Natural killer cell treated with Interleukin-12 subunit alpha and Interleukin-12 subunit beta and Interleukin-15 and Interleukin-18, amount 100 ng/mL, for 72 hours (primary cell): ENCODE measurements at places on chromosomes 2 and 18. TPM values are rescaled to one million over a fixed set of nuclear protein-coding genes. Genes with fewer than 3 reads are reported as not detected.

GRCh38 chr2:217096474-217097225, 236.8 kb upstream of the TNP1 start:
- DNase-seq, result no peak

- DNase-seq, result no peak
Measured at GRCh38 chr2:224392545-224392944, 9.4 kb downstream of the FAM124B start.

- DNase-seq, result no peak
Measured at GRCh38 chr18:45335282-45336043, 279.8 kb upstream of the SLC14A2 start.

GRCh38 chr18:23716966-23717365, 27.7 kb downstream of the LAMA3 start:
- DNase-seq, result no peak

GRCh38 chr2:70902579-70902978, 33.1 kb upstream of the ATP6V1B1 start:
- DNase-seq, result no peak

DNA sequence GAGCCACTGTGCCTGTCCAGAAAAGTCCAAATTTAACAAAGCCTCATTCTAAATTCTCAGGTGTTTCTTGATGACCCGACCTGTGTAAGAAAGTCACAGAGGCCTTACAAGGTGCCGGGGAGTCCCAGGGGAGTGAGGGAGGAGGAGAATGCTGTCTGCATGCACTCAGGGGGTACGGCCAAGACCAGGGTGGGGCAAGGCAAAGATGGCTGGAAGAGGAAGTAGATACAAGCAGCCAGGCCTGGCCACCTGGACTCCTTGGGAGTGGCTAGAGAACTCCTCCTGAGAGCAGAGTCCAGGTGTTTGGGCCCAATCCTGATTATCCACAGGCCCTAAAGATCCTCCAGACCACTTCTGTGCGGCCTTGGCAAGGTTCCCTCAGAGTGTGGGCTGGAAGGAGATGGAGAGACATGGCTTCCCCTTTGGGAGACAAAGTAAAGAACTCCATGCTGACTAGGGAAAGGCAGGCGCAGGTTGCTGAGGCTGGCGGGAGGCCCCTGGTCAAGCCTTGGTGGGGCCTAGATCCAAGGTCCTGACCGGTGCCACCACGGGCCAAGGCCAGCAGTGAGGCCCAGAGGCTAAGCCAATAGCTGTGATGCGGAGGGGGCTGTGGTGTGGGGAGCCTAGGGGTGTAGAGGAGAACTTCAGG, 74.7 kb downstream of the COPS8 start:
- no peak for DNase-seq

- no peak for DNase-seq
Measured at GRCh38 chr2:8938384-8938783, 65.1 kb downstream of the MBOAT2 start.

GRCh38 chr2:235446082-235446481, 47.8 kb upstream of the AGAP1 start:
- DNase-seq, result no peak

DNA sequence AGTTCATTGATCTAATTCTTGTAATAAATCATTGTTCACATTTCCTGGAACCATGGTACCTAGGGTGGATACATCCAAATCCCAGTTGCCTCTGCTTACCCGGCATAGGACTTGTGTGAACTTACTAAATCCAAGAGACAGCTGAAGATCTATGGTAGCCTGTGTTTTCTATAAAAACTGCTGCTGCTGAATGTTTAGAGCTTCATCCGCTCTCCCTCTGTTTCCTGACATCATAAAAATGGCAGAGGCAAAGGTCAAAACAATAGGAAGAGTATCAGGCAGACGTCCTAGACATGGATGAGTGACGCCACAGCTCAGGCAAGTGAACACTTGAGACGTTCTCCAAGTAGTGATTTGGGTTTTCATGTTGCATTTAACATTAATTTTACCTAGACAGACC, 258.3 kb downstream of the ALPK2 start:
- DNase-seq, result no peak

DNA sequence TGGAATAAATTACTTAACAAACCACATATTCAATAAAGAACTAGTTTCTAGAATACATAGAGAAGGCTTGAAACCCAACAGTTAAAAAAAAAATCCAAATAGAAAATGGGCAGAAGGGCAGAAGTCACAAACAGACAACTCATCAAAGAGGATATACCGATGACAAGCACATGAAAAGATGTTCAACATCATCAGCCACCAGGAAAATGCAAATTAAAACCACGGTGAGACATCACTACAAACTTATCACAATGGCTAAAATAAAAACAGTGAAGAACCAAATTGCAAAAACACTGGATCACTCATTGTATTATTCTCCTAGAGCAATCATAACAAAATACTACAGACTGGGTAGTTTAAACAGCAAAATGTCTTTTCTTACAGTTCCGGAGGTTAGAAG, 14.5 kb downstream of the SESTD1 start:
- no peak for DNase-seq

DNA sequence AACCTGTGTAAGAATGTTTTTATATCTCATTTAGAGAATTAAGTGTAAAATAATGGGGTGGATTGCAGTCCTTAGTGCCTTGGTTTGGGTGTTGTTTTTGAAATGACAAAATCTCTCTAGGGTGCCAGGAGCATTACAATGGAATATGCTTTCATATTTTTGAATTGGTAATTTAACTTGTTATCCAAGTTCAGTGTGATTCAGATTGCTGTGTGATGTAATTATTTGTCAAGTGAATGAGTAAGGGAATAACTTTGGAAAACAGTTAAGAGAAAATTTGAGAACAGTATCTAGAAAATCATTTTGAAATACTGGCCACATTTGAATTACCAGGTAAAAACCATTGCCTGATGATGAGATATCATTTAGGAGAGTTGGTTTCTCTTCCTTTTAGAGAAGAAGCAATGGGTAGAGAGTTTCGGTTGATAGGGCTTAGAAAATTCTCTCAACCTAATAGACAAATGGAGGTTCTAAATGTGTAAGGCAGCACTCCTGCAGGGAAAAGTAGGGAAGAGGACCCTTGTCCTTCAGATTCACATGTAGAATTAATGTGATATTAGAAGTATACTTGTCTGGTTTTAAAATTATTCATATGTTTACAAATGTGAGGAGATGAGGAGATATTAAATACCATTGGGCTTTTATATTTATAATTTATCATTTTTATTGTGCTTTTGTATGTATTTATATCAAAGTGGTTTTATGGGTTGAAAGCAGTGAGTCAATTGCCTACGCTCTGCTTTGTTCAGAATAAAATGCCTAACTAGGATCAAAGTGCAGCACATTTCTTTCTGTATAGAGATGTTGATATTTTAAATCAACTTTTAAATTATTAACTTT, 124.8 kb downstream of the PHLPP1 start:
- no peak for DNase-seq

DNA sequence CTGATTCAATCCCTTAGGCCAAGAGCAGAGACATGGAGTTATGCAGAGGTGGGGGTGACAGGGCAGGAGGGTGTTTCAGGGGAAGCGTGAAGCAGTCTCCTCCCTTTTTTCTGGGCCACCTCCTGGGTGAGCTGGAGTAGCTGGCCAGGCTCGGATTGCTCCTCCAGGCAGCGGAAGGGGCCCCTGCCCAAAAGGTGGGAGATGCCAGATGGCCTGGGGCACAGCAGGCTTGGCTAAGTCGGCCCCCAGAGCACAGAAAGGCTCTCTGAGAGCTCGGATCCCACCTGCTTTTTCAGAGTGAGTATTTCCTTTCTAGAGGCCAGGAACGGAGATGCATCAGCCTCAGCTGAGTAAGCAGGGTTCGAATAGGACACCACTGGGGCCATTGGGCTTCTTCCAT, 196.9 kb downstream of the ANKRD30B start:
- DNase-seq, result no peak

DNA sequence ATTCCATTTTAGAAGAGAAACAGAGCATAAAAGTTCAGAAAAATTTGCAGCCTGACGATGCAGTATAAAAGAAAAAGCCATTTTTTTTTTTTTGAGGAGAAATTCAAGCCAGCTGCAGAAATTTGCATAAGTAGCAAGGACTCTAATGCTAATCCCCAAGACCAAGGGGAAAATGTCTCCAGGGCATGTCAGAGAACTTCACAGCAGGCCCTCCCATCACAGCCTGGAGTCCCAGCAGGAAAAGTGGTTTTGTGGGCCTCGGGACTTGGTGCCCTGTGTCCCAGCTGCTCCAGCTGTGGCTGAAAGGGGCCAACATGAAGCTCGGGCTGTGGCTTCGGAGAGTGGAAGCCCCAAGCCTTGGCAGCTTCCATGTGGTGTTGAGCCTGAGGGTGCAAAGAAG, 325.3 kb upstream of the HNMT start:
- DNase-seq, result no peak

GRCh38 chr2:40436093-40436475, 15.8 kb downstream of the SLC8A1 start:
- DNase-seq, result no peak

GRCh38 chr2:240922982-240923537, 16.9 kb downstream of the CROCC2 start:
- no peak for DNase-seq

- no peak for DNase-seq
Measured at GRCh38 chr18:1012775-1013174, 108.1 kb downstream of the ADCYAP1 start.

- no peak for DNase-seq
Measured at GRCh38 chr2:86072271-86072858, 33.3 kb downstream of the POLR1A start.

DNA sequence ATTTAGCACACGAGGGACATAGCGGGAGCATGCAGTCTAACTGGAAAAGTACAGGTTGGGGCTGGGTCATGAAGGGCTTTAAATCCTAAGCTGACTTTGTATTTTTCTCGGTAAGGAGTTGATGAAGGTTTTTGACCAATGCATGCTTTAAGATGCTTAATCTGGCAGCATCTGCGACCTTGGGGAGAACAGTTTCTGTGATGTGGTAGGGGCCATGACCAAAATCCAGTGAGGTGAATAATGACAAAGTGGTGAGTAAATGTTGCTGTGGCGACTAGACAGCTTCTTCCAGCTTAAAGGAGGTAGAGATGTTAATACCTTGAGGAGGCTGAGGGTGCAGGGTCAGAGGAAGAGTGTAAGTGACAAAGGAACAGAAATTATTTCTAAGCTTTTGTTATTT, 174.6 kb upstream of the ALPP start:
- no peak for DNase-seq

DNA sequence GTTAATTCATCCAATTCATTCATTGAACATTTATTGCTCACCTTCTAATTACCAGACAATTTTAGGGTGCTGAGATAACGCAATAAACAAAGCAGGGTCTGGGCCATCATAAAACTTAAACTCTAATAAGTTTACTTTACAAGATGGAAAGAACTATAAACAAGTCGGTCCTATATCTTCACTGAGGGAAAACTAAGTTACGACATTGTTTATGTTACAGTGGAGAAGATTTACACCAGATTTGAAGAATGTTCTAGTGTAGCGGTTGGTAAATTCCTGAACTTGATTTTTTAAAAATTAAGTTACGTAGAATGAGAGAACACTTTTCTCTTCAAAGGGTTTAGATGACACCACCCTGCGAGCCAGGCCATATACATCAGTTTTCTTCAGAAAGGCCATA, 20.7 kb upstream of the FRZB start:
- DNase-seq, result no peak

GRCh38 chr2:227474410-227474809, 2.5 kb downstream of the AGFG1 start:
- DNase-seq, result no peak

DNA sequence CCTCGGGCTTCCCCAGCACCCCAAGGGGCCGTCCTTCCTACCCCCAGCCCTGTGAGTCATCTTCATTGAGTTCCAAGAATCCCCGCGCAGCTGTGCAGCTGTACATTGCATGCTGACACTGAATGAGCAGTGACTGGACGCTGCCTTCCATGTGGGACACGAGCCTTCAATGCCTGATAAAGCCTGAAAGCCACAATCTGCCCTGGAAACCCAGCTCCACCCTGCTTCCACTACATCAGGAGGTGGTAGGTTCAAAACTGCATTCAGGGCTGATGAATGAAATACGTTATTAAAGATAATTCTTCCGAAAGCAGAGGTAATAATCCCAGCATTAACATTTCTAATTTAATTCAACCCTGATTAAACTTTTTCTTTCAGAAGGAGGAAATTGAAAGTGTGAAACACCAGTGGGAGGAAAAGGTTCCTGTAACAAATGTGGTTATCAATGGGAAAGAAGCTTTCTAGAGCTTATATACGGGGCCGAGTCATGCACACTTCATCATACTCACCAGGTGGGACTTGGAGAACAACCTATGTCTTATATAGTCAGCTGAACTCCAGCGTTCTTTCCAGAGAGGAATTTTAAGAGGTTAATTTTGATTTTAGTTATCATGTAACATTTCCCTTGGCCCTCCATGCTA, 360.1 kb downstream of the LPIN1 start:
- no peak for DNase-seq

- DNase-seq, result no peak
Measured at GRCh38 chr2:66641685-66642084, 206.8 kb downstream of the MEIS1 start.

- DNase-seq, result no peak
Measured at GRCh38 chr2:198863655-198864054, 594.1 kb downstream of the SATB2 start.

DNA sequence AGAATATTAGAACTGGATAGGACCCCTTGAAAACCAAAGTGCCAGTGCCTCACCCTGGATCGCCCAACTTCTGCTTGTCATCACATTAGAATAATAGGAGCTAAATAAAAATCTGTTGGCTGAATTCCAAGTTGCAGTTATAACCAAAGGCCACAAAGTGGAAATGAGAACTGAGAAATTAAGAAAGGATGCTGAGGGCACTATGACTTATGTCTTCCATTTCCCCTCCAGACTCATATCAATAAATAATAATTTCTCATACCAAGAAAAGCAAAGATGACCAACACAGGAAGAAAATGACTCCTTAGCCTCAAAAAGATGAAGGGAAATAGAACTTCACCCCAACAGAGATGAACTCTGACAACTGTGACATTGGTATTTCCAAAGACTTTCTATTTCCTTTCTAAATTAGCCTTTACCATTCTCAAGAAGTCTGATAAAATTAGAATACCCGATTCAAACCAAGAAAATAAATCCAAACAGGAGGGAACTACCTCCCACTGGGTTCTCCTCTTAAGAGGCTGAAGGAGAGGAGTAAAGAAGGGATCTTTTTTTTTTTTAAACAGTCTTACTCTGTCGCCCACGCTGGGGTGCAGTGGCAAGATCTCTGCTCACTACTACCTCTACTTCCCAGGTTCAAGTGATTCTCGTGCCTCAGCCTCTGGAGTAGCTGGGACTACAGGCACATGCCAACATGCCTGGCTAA, 46.5 kb upstream of the EPG5 start:
- DNase-seq, result no peak

SOWAHC gene
- total RNA-seq, result 0.29 TPM

RAPGEF4 gene
- total RNA-seq, result 0.43 TPM

SERPINB13 gene
- not detected for total RNA-seq

C18orf54 gene
- total RNA-seq, result 12.4 TPM

TLX2 gene
- 0.12 TPM for total RNA-seq

C1QL2 gene
- total RNA-seq, result not detected

ADCYAP1 gene
- not detected for total RNA-seq

ALKAL2 gene
- total RNA-seq, result 1.1 TPM

C2orf81 gene
- 1.7 TPM for total RNA-seq

G6PC2 gene
- total RNA-seq, result not detected
